ENCODE measurements at places on chromosomes 5 and 9.

- no peak for DNase-seq
These were observed 12.8 kb upstream of the TMEM245 start for GRCh38 chr9:109132567-109133021.

DNA sequence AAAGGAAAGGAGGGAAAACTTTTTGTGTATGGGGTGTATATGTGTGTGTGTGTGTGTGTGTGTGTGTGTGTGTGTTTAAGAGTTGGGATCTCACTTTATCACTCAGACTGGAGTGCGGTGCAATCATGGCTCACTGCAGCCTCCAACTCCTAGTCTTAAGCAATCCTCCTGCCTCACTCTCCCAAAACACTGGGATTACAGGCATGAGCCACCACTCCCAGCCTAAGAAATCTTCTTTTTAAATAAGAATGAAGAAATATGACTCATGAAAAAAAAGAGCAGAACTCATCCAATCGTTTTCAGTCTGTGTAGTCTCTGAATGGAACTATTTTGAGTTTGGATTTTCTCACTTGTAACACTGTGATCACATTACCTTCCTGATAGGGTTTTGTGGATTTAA, 601.5 kb downstream of the ACTL7B start:
- no peak for DNase-seq

DNA sequence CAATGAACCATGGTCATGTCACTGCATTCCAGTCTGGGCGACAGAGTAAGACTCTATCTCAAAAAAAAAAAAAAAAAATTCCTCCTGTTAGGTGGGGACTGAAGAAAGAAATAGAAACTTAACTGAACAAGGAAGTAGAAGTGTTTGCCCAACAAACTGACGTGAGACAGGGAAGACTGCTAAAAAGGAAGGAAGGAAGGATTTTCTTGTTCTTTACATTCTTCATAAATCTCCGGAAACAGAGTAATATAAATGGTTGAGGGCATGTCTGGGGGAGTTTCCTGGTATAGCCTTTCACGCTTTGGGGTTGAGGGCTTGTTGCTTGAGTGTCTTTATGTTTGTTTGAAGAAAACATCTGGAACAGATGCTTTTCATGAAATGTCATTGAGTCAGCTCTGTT, 3.1 kb downstream of the TOR1B start:
- DNase-seq: no peak

DNA sequence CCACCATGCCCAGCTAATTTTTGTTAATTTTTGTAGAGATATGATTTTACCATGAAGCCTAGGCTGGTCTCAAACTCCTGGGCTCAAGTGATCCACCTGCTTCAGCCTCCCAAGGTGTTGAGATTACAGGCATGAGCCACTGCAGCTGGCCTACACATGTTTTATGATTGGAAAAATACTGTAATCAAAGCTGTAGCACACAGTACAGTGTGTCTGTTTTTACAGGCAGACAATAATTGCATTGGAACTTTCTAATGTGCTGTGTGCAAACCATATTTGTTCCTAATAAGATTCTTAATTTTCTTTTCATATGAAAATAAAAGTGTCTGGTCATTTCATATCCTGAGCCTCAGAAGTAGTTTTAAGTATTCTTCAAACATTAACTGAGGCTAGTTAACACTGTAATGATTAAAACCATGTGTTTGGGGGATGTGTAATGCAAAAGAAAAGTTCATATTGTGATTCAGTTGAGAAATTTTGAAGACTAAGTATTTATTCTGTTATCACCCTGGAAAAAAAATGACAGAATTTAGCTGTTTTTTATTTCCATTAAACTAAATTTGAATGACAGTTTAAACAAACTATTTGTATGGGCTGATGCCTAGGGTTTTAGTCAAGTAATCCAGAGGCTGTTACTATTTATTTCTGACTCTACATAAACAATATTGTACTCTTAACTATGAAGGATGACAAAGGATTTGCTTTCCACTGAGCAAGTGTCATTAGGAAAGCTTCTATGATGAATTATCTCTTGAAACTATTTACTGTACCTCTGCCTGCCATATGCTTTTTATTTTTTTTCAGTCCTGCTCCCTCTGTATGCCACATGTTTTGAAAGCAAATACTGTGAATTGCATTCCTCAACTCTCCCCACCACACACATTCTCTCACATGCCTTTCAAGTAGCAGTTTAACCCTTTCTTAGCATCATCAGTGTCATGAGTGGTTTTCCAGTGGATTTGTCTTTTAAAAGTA, 111.5 kb downstream of the MTREX start:
- DNase-seq: no peak

DNA sequence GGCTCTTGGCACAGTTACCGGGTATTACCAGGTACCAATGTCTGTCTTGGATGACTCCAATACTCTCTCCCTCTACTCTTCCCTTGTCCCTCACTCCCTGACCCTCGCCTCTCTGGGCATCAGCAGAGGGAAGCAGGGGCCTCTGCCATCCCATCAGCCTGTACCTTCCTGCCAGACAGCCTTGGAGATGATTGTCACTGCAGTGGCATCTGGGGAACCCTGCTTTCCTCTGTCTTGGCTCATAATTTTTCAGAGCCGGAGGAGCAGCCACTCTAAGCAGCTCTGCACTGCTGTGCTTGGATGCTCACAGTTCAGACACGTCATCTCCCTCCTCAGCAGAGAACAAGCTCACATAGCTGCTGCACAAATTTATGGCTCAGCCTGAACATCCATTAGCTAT, 274.1 kb downstream of the SMARCA2 start:
- DNase-seq: no peak

GRCh38 chr9:88979021-88979420, 12.2 kb upstream of the S1PR3 start:
- no peak for DNase-seq

DNA sequence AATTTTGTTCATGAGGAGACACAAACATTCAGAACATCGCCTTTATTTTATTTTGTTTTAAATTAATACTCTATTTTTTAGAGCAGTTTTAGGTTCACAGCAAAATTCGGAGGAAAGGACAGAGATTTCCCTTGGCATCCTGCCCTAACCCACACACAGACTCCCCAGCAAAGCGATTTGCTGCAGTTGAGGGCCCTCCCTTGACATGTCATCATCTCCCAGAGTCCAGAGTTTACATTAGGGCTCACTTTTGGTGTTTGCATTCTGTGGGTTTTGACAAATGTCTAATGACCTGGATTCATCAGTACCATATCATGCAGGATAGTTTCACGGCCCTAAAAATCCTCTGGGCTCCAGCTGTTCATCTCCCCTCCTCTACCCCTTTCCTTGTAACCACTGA, 33.6 kb upstream of the COL5A1 start:
- no peak for DNase-seq

Measured in stimulated activated CD4-positive, alpha-beta T cell treated with anti-CD3 and anti-CD28 coated beads, Interleukin-15, amount 100 ng/mL, for 24 hours (primary cell).